ENCODE measurements at places on chromosomes 6 and 20.
A peak's percentile ranks its signal among the peaks of the same experiment; 100 is the strongest.

DNA sequence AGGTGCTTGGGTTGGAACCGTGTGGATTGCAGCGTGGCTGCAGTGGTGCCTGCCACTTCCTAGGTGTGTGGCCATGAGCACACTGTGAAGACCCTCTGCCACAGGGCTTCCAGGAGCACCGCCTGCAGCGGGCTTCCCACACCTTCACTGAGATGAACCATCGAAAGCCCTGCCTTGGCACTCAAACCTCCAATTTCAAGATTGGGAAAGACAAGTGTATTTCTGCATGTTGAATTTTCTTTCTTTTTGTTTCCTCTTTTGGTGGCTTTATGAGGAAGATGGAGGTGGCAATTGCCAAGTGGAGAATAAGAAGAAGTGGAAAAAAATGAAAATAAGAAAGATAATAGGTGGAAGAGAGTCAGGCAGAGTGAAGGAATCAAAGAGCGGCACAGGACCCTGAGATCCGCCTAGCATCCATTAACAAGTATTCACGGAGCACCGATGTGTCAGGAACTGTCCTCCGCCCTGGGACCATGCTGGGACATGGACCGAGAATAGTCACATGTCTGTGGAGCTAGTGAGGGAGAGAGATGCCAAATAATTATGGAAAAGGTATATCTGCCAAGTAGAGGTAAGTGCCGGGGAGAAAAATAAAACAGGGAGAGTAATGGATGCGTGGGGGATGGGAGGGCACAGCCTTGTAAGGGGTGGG is 159.9 kb downstream of the BCAS1 start:
- DNase-seq, result no peak

GRCh38 chr6:131754715-131755567 is 44.1 kb upstream of the CTAGE9 start:
- no peak for DNase-seq

GRCh38 chr6:7719364-7719850 is 6.5 kb upstream of the BMP6 start:
- DNase-seq, result no peak

DNA sequence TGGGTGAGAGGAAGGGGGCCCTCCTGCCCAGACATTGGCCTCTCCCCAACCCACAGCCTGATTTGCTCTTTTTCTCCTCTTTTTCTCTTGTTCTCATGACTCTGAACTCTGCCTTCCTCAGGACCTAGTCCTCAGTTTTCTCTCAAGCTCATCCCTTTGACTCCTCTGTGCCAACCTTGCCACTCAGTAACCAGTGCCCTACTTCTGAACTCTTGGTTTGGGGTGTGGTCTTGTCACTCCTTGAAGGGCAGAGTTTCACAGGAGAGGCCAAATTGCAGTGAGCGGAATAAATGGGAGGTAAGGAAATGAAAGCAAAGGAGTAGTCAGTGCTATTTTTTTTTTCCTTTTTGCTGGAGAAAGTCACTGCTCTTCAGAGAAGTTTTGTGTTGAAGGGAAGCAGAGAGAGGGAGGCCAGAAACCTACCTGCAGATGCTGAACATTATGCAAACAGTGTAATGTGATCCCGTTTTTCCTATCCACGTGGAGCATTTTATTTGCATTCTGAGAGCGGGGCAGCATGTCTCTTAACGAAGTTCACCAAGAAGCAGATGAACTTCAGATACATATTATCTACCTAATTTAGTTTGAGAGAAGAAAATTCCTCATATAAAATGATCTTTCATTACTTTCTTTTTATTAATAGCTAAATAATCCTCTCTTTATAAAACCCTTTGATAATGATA is 26.9 kb downstream of the CFAP61 start:
- no peak for DNase-seq

DNA sequence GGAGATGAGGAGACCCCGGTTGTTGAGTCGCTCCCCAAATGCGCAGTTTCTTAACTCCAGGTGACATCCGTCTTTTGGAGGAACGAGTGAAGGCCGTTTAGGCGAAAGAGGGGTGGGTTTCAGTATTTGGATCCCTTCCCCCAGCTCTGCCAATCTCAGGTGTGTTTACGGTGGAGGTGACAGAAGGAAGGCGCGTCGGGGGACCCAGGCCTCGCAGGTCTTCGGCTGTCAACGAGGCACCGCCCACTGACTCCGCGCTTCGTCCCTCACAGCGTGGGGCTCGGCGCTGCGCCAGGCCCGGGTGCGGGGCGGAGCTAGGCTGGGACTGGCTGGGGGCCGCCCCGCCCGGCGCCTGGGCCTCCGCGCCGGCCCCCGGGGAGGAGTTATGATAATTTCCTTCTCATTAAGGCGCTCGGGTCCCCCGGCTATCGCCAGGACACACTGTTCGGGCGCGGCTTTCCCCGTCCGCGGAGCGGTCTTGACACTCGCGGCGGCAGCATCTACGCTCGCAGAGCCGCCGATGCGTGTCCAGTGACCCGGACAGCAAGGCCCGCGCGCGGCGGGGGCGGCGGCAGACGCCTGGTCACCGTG is at the start of gene TFAP2C:
Gene TFAP2C, plus strand, starts transcription at position 434 of the 591 bp plus-strand sequence. CDS start 239 bp downstream, outside the sequence.
- peak; percentile 71 for DNase-seq

- DNase-seq, result no peak
These were observed 4.4 kb downstream of the PPIL6 start for GRCh38 chr6:109436041-109436440.
